ENCODE measurements at places on chromosomes 5 and 9.

- no peak for DNase-seq
Observed at GRCh38 chr9:98775831-98776441, 20.4 kb downstream of the ANKS6 start.

DNA sequence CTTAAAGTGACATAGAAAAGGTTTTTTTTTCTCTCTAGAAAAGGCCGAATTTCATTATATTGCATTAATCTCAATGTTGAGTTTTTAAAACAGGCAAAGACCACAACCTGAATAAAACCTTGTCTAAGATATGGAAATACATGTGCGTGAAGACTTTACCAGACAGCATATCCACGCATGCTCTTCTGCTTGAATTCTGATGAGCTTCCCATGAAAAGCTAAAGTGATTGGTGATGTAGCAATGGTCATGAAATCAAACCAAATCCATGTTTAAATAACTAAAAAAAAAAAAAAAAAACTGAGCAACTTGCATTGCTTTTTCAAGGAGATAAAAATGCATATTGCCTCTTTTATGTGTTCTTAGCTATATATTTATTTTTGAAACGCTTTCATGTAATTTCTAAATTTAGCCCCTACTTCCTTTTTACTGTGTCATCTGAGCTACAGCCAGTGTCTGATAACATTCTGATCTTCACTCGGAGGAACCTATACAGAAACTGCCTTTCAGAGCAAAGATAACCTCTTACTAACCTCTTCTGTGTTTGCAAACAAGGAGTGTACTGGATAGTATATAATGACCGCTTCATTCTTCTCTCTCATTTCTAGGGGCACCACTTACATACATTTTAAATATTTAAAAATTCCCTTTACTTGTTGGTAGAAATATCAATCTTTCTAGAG lies 179.1 kb upstream of the GNA14 start:
- DNase-seq: no peak

GRCh38 chr9:111920531-111920930 lies 23.9 kb downstream of the UGCG start:
- no peak for DNase-seq

DNA sequence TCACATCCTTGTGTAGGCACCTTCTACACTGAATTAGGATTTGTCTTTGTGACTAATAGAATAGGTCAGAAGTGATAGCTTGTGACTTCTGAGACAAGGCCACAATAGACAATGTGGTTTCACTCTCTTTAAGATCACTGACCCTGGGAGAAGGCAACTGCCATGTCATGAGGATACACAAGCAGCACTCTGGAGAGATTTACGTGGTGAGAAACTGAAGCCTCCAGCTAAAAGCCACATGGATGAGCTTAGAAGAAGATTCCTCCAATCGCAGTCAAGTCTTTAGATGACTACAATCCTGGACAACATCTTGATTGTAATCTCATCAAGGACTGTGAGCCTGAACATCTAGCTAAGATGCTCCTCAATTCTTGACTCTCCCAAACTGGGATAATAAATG lies 206.6 kb downstream of the ESM1 start:
- DNase-seq: no peak

DNA sequence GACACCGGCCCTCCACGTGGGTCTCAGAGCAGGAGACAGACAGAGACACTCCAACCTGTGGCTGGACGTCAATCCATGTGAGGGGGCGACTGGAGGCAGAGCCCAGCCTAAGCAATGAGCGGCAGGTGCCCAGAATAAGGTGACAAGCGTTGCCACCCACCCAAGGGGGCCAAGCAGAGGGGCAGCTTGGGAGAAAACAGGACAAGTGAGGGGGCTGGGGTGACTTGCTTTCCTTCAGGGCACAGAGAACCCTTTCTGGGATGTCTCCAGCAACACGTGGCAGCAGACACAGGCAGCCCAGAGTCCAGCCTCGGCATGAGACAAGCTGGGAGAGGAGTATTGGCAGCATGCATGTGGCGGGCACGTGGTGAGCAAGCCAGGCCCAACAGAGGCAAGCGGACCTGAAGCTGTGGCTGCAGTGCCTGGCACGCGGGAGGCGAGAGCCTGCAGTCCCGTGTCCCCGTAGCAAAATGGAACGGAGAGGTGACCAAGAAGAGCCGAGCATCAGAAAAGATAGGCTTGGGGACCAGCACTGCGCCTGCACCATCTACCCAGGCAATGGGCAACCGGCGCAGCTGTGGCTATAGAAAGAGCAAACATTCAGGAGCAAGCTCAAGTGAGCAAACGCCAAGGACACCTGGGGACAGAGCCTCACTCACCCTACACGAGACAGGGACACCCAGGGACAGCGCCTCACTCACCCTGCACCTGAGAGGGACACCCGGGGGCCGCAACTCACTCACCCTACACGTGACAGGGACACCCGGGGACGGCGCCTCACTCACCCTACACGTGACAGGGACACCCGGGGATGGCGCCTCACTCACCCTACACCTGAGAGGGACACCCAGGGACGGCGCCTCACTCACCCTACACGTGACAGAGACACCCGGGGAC lies 6.2 kb downstream of the TERT start:
- no peak for DNase-seq

- DNase-seq: no peak
Observed at GRCh38 chr5:91125916-91126315, 257.2 kb downstream of the ARRDC3 start.

- no peak for DNase-seq
Observed at GRCh38 chr5:40879163-40879942, 29.9 kb upstream of the C7 start.

- DNase-seq: no peak
Observed at GRCh38 chr5:86896916-86897315, 279.2 kb downstream of the COX7C start.

GRCh38 chr5:1185038-1185627 lies 16.3 kb upstream of the SLC6A19 start:
- DNase-seq: no peak

DNA sequence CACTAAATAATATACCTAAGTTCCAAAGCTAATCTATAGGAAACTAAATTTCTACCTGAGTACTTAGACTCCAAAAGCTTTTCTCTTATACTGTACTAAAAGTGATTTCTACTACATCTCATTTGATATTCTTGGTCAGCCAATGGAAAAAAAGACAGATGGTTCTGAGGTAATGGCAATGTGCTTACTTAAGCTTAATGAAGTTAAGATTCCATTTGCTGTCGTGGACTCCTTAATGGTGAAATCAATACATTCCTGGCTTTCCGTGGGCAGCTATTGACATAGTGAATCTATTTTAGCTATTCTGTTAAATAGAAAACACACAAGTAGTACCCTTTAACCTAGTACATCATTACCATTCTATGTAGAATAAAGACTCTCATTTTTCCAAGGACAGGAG lies 1825.6 kb upstream of the CDH9 start:
- DNase-seq: no peak

DNA sequence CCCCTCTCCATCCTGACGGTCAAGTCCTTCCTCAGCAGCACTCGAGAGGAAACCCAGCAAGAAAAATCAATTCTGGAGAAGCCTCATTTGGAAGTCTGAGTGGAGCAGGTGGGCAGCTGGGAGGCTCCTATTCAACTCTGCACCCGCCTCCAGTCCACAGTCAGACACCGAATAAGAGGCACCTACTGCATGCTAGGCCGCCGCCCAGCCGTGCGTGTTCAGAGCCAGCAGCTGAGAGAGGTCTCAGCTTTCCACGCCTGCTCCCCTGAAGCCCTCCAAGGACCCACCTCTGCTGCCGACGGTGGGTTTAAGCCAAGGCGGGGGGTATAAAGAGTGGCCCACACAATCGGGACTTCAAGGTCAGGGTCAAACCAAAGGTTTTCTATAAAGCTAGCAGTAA lies 41.9 kb downstream of the VAV2 start:
- no peak for DNase-seq

DNA sequence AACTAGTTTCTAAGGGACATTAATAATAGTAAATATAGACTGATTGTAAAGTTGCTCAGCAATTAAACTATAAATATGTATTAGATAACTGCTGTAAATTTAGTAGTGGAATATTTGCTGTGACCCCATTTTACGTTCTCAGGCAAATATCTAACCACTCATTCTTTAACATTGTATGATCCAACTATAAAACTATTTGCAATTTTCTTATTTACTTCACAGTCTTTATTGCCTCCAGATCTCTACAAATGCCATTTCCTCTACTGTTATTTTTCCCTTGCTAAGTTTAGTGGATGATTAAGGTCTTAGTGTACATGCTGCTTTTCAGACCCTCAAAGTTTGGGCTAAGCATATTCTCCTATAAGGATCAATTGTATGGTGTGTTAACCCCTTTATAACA lies 526.2 kb upstream of the ST8SIA4 start:
- no peak for DNase-seq

GRCh38 chr5:59151162-59151889 lies 568.5 kb downstream of the RAB3C start:
- DNase-seq: no peak

GRCh38 chr5:10264604-10265003 lies 14.5 kb downstream of the CCT5 start:
- DNase-seq: no peak

DNA sequence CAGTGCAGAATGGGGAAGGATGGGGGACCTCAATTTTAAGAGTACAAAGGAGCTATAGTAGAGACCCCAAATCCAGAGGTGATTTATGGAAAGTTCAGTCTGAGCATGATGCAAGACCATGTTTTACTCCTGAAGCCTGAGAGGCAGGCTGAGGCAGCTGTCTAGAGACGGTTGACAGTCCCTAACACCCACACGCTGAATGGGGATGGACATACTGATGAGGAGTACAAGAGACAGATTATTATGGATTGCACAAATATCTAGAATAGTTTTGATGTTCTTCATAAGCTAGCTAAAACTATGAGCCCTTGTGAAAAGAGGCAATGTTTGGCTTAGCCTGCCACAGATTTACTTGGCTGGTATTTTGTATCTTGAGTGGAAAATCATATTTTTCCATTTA lies 64.5 kb downstream of the PRR16 start:
- no peak for DNase-seq

DNA sequence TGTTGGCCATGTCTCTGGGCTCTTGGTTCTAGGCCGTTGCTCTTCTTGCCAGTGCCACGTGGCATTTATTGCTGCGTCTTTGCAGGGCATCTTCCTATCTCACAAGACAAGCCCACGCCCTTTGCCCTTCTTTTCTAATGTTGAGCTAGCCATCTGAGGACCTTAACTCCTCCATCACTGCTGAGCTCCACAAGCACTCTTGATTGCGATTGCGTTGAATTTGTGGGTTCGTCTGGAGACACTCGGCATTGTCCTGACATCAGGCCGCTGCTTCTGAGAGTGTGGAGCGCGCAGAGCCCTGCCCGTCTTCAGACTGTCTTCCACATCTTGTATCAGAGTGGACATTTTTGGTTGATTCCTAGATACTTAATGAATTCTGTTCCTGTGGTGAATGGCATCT lies 14.5 kb upstream of the FCN1 start:
- DNase-seq: no peak

GRCh38 chr9:99823681-99824377 lies 2.1 kb downstream of the NR4A3 start:
- no peak for DNase-seq

GRCh38 chr5:174231956-174232487 lies 186.5 kb downstream of the NSG2 start:
- no peak for DNase-seq

DNA sequence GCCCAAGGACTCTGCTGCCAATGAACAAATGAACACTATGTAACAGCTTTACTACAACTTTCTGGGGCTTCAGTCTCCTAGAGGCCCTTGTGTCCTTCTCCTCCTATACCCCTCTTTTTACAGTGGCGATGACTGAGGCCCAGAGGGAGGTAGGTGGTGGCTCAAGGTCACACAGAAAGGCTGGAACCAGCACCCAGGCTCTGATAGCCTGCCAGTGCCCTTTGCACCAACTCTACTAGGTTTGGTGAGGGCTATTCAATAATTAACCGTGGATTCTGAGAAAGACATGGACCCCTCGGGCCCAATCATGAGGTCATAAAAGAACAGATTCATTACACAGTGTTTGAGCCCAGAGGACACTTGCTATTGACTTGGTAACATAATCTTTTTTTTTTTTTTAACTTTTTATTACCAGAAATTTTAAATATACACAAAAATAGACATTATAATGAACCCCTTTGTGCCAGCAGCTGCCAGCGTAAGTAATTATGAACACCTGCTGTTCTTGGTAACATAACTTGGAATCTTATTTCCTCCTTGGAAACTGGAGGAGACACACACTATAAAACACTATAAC lies 6.1 kb upstream of the ALDH1B1 start:
- no peak for DNase-seq

- no peak for DNase-seq
Observed at GRCh38 chr5:104513121-104513602, 950.6 kb upstream of the NUDT12 start.

DNA sequence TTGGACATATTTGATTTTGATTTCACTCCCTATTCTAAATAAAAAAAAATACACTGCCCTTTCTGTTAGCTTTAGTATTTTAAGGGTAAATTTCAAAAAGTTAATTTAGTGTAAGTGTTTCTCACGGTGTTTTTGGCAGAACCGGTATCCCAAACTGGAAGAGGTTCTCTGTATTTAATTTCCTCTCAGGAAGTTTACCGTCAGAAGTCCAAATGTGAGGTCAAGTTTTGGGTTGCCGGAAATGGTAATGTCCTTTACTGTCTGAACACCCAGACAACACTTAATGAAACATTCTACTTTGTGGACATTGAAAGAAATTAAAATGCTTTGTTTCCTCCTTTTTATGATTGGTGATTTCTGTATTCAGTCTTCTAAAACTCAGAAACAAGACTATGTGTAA lies 148.7 kb upstream of the CDKN2B start:
- no peak for DNase-seq

GRCh38 chr5:95786821-95787418 lies 35.6 kb downstream of the GLRX start:
- no peak for DNase-seq

DNA sequence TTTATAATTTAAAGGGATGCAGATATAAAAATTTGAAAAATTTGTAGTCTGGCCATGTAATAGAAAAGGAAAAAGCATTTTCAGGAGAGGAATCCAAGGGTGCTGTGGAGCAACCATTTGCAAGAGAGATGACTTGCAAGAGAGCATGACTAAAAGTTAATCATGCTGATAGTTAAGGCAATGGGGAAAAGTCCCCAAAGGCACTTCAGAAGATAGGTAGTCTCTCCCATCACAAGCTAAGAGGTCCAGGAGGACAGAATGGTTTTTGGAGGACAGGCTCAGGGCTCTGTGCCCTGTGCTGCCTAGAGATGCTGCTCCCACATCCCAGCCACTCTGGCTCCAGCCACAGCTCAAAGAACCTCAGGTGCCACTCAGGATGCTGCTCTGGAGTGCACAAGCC lies 38.8 kb downstream of the DNAJB5 start:
- DNase-seq: no peak

GRCh38 chr5:128406803-128407202 lies 131.2 kb downstream of the FBN2 start:
- DNase-seq: no peak

GRCh38 chr9:111691672-111692329 lies 30.4 kb downstream of the GNG10 start:
- DNase-seq: no peak

- no peak for DNase-seq
Observed at GRCh38 chr5:23316060-23316591, 191.3 kb upstream of the PRDM9 start.

Data from mesothelial cell of epicardium (in vitro differentiated cells).